ENCODE measurements at places on chromosomes 13 and 19.

- no peak for DNase-seq
These were observed 81.9 kb downstream of the SLC6A16 start for GRCh38 chr19:49243129-49243528.

DNA sequence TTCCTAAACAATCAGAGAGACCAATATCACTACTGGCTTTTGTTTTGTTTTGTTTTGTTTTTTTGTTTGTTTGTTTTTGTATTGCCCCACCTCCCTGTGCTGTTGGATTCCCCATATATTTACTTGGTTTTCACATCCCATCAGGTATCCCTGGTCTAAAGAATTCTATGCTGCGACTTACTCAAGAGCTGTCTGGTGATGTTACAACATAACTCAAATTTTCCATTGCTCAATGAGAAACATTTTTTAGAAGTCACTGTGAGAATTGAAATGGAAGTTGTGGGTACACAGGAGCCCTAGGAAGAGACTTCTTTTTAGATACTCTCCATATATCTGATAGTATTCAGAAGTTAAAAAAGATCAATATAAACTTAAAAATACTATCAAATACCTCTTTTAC lies 181.4 kb downstream of the KLF5 start:
- DNase-seq = no peak

GRCh38 chr13:42617221-42617620 lies 43.3 kb downstream of the TNFSF11 start:
- no peak for DNase-seq

DNA sequence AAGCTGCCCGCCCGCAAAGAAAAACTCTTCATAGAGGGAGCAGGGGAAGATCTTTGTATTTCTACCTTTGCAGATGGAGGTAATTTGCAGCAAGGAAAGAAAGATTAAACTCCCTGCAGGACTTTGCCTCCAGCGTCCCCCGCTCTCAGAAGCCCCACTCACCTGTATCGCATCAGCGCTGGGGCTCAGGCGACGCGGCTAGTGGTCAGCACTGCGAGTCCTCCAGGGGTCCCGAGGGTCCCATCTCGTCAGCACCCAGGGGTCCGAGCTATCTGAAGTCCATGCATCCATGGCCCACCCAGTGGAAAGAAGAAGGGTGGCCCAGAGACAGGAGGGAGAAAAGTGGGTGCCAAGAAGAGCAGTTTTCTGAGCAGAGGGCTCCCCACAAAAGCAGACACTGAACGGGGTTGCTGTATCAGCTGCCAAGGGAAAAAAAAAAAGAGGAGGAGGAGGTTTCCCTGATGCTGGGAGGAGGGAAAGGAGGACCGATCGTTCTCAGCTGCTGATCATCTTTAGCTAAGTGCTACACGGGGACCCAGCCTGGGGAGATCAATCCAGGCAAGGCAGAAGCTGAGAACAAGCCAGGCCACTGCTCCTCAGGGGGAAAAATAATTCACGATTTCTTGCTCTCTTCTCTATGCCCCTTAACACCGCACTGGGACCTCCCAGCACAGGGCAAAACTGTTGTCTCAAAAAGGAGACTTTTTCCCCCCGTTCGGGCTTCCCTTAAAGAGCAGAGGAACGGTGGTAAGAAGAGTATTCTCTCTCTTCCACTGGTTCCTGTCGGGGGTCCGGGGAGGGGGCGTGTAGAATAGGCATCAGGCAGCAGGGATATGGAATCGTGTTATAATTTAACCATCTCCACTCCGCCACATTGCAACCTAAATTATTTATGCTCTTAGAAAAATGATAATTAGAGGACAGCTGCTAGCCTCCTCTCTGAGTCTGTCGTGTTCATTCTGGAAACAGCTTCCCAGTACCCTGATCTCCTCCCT lies 117.7 kb upstream of the CACNA1A start:
- no peak for DNase-seq

DNA sequence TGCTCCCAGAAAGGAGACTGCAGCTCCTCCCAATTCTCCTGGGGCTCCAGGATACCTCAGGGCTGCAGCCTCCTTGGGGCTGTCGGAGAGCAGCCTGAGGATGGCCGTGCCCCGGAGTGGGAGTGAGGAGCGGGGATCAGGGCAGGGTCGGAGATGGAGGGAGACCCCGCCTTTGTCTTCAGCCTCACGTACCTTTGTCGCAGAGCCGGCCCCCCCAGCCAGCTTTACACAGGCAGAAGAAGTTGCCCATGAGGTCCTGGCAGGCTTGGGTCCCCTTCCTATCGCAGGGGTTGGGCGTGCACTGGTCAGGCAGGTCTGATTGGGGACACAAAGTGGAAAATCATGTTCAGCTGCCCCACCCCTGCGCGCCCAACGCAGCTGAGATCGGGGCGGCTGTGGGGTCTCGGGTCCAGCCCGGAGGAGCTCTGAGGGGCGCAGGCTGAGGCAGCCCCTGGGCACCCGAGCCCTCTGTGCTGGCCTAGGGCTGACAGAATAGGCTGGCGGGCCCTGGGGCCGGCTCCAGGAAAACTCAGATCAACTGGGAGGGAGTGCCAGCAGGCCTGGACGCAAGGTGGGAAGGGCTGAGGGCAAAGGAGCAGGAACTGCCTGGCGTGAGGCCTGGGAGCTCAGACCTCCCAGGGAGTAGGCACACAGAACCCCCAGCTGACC lies 24.2 kb downstream of the GAS6 start:
- DNase-seq = no peak

DNA sequence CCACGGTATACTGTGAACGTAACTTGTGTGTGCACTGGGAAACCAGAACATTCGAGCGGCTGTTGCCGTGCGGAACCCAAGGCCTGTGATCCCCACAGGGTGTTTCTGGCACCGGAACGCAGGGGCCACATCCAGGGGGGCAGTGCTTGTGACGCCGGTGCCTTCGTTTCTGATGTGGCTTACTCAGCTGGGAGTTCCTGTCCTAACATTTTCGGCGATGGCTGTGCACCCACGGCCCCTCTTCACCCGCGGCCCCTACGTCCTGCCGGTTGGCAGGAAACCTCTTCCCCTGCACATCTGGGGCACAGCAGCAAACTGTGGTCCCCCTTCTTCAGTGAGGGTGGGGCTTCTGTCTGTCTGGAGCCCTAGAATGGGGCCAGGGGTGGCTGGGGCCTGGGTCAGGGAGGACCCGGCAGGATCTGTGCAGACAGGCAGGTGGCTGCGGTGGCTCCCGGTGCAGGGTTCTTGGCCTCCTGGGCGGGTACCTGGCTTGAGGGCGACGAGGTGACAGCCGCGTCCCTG lies 26.2 kb downstream of the CSNK1G2 start:
- no peak for DNase-seq

DNA sequence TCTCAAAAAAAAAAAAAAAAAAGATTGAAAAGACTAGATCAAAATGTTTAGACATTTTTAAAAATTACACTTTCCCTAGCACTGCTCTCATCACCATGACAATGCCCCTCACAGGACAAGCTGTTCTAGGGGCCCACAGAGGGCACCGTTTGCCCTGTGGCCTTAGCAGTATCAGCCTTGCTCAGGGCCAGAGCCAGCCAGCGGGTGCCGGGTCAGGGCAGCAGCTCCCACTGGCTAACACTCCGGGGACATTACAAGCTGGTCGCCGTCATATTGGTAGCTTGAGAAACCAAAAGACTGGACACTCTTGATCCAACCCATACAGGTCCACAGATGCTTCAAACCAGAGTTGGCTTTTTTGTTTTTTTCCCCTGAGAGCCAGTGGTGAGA lies 18.0 kb downstream of the CAPN12 start:
- no peak for DNase-seq

DNA sequence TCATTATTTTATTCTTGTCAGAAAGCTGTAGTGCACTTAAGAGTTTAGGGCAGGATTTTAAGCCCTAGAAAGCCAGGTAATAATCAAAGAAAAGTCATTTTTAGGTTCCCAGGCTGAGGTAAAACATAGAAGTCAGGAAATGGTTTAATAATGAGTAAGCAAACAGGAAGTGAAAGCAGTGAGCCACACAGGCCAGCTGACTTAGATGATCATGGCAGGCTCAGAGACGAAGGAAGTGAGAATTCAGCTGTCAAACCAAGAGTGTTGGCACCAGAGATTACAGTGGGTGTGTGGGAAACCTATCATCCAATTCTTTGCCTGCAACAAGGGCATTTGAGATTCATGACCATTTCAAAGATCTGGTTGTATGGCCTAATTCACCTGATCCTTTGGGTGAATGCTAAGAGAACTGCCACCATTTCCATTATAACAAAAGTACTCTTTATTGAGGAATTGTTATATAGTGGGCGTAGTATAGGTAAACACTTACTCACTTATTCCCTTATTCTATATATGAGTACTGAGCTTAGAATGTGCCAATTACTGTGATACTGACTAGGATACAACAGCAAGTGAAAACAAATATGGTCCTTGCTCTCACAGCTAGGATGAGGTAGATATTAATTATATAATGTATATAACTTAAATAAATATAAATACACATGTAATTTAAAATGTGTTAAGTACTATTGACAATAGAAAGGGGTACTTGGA lies 103.7 kb upstream of the EDNRB start:
- DNase-seq = no peak

GRCh38 chr13:73765651-73766384 lies 368.4 kb downstream of the KLF12 start:
- peak; percentile 50 for DNase-seq

- no peak for DNase-seq
These were observed 30.6 kb downstream of the MCF2L start for GRCh38 chr13:112999414-113000177.

- DNase-seq = no peak
These were observed 14.9 kb downstream of the ZNF283 start for GRCh38 chr19:43842007-43842406.

DNA sequence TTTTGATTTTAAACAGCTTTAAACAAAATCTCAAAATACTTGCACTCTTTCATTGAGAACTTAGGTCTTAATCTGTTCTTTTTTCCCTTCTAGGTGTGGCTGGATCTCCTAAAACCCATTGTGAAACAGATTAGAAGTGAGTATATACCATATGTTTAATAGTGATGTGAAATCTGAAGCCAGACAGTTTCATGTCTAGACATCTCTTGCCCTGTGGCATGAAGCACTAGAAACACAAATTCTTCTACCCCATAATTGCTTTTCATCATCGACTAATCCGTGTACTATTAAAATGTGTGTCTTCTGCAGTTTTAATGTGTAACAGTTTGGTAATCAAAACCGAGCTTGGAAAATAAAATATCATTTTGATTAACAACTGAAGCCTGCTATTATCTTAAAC lies 188.2 kb upstream of the RNF113B start:
- no peak for DNase-seq

DNA sequence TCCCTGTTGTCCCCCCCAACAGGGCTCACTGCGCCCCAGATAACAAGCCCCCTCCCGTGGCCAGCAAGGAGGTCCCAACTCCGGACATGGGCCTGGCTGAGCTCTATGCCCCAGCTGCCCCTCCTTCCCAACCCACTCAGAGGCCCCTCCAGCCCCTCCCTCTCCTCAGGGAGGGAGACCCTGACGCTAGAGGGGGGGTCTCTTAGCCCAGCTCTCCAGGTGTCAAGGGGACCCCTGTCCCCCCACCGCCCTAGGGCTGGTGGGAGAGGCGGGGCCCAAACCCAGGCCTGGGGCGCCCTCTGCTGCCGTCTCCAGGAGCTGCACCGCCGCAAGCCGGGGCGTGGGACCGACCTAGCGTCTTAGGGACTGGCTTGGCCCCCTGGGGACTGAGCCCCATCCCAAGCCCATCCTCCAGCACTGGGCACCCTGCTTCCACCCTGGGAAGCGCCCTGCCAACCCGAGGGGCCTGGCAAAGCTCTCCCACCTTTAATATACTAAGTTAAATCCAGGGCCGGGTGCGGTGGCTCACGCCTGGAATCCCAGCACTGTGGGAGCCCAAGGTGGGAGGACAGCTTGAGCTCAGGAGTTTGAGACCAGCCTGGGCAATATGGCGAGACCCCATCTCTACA lies 1.4 kb downstream of the GRIN3B start:
- DNase-seq = no peak

- peak; percentile 34 for DNase-seq
These were observed 3.7 kb upstream of the CLPTM1 start for GRCh38 chr19:44951179-44952159.

GRCh38 chr13:38647312-38647711 lies 39.6 kb upstream of the FREM2 start:
- DNase-seq = no peak

GRCh38 chr13:34162544-34162933 lies 344.6 kb downstream of the RFC3 start:
- DNase-seq = no peak

- no peak for DNase-seq
These were observed 321.1 kb upstream of the EDNRB start for GRCh38 chr13:78239714-78240113.

- no peak for DNase-seq
These were observed 58.5 kb upstream of the ZDHHC20 start for GRCh38 chr13:21517576-21517975.

- no peak for DNase-seq
These were observed 431.2 kb downstream of the FOXO1 start for GRCh38 chr13:40235160-40235796.

DNA sequence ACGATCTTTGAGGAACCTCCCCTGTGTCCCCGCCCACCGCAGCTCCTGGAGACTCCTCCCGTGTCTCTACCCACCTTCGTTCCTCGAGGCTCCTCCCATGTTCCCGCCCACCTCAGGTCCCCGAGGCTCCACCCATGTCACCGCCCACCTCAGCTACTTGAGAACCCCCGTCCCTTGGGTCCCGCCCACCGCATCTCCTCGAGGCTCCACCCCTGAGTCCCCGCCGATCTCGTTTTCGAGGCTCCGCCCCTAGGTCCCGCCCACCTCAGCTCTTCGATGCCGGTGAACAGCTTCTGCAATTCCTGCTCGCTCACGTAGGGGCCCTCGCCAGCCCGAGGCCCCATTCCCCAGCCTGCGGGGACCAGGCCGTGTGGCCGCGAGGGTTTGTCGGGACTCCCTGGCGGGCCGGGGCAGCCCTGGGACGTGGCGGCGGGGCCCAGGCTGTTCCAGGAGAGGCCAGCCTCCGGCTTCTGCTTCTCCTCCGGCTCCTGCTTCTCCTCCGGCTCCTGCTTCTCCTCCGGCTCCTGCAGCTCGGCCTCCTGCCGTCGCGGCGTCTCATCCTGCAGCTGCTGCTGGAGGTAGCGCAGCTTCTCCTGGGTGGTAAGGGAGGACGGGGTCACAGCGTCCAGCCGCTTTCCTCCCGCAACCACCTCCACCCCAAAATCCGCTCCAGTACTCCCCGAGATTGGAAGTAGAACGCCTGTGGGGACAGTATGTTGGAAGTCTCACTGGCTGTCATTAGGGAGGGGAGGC lies 16.7 kb downstream of the TSKS start:
- no peak for DNase-seq

All from NCI-H510A (cell line).